ENCODE measurements at places on chromosomes 7 and 10.

DNA sequence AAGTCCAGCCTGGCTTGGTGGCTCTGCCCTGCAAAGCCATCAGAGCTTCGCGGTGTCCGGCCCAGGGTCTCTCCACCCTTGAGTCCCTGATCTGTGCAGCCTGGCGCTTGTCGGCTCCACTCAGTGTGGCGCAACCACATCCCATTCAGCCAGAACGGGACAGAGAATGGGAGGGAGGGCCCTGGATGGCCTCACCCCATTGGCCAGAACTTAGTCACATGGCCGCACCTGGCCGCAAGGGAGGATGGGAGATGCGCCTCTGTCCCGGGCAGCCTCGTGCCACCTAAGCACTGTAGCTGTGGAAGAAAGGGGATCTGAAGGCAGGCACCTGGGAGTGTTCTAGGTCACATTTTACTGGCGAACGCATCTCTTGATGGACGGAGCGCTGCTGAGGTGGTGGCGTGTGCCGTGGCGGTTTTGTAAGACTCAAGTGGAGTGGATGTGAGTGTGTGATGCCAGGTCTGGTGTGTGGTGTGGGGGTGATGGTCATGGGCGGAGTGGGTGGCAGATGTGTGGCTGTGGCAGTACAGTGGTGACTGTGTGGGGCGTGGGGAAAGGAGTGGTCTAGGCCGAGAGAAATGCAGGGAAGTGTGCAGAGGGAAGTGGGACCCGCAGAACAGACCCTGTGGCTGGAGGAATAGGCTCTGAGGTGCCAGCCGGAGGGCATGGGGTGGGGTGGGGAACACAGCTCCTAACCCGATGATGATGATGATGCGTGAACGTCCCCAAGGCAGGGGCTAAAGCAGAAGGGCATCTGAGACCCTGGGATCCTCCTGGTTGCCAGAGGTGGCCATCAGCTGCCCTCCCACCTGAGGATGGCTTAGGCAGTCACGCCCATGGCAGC, 19.0 kb downstream of the CLEC2L start:
- no peak for DNase-seq

DNA sequence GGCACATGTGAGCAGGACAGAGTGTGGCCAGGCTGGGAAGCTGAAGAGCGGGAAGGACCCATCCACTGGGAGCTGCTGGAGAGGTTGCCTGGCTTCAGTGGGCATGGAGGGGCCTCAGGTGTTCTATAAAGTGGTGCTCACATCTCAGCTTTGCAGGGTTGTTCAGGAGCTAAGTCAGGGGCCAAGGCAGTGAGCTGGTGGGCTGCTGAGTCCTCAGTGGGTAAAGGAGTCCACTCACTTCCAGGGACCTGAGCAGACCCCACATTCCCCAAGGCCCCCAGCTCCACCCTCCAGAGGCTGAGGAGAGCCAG, 28.8 kb upstream of the C10orf53 start:
- no peak for DNase-seq

DNA sequence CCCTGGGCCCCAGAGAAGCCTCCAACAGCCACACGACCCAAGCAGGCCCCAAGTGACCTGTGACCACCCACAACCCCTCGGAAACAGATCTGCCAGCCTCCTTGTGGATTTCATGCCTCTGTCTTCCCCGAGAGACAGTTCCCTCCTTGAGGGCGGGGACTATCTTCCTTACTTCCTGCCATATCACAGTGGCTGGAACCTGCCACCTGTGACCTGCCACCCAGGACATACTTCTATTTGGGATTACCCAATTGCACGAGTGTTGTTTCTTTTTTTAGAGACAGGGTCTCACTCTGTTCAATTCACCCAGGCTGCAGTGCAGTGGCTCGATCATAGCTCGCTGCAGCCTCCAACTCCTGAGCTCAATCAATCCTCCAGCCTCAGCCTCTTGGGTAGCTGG, 25.9 kb downstream of the TNRC18 start:
- DNase-seq, result no peak

DNA sequence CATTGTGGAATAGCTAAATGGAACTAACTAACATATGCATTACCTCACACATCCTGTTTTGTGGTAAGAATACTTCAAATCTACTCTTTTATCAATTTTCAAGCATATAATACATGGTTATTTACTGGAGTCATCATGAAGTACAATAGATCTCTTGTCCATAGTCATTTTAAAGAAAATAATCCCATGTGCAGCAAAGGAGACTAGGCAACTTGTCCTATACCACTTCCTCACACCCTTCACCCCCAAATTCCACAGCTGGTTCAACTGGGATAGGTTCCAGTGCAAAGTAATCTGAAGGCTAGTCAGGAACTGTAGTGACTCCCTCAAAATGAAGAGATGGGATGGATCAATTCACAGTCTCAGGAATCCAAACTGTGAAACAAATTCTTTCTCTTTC, 176.1 kb downstream of the SGMS1 start:
- no peak for DNase-seq

GRCh38 chr10:77837248-77837924, 89.2 kb downstream of the DLG5 start:
- no peak for DNase-seq

- no peak for DNase-seq
These were observed 60.3 kb downstream of the ATOH7 start for GRCh38 chr10:68171539-68172080.

GRCh38 chr7:44967571-44968446, 11.0 kb downstream of the MYO1G start:
- DNase-seq, result no peak

DNA sequence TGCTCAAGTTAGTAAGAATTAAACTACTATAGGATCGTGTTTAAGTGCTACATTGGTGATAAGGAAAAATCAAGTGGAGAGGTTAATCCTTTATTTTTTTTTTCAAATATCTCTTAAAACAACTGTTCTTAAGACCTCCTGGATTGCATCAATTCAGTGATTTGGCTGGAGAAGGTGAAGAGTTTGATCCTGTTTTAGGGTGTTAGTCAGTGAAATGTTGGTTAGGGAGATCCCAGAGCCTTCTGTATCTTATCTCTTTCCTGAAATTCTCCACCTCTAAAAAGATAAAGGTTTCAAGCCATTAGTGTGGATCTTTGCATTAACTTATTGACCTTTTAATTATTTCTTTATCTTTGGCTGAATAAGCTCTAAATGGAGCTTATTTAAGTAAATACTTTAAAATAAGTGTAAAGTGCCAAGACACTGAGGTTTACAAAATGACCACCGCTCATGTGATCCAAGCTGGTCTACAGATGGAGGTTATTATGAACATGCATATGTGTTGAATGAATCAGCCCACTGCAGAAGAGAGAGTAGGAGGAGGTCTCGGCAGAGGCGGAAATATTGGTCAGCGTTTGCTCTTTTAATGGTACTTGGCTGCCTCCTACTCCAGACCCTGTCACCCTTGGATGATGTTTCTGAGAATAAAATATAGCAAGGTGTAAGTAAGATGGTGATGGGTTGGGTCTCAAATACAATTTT, 51.8 kb upstream of the BMPER start:
- DNase-seq, result no peak

DNA sequence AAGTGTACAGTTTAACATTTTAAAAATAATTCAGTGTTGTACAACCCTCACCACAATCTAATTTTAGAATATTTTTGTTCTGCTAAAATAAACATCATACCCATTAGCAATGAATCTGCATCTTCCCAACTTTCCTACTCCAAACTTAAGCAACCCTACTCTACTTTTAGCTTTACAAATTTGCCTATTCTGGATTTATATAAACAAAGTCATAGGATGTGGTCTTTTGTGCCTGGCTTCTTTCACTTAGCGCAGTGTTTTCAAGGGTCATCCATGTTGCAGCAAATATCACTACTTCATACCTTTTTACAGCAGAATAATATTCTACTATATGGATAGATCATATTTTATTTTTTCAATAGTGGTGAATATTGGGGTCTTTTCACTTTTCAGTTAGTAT, 18.9 kb downstream of the CALML3 start:
- DNase-seq, result no peak

DNA sequence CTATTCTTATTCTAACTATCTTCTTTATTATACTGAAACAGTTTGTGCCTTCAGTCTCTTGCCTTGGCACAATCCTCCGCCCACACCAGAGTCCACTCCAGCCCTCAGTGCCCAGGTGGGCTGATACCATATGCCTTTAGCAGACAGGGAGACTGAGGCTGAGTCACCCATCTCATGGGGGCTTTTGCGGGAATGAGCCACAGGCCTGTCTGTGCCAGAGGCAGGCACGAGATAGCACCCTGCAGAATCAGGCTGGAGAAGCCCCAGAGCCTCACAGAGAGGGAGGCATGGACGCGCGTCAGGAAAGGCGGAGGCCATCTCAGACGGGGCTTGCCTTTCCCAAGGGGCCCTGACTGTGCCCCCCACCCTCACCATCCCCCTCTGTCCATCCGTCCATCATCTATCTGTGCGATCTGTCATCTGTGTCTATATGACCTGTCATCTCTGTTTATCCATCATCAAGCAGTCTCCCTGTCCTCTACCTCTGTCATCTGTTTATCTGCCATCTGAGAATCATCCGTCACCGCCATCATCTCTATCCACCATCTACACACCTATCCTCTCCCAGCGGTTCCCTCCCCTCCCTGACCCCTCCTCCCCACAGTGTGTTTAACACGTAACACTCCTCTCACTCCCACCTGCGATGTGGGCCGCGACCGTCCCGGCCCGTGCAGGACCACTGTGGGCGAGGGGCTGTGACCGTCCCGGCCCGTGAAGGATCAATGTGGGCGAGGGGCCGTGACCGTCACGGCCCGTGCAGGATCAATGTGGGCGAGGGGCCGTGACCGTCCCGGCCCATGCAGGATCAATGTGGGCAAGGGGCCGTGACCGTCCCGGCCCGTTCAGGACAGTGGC, 7.3 kb upstream of the ADAP1 start:
- DNase-seq, result no peak

DNA sequence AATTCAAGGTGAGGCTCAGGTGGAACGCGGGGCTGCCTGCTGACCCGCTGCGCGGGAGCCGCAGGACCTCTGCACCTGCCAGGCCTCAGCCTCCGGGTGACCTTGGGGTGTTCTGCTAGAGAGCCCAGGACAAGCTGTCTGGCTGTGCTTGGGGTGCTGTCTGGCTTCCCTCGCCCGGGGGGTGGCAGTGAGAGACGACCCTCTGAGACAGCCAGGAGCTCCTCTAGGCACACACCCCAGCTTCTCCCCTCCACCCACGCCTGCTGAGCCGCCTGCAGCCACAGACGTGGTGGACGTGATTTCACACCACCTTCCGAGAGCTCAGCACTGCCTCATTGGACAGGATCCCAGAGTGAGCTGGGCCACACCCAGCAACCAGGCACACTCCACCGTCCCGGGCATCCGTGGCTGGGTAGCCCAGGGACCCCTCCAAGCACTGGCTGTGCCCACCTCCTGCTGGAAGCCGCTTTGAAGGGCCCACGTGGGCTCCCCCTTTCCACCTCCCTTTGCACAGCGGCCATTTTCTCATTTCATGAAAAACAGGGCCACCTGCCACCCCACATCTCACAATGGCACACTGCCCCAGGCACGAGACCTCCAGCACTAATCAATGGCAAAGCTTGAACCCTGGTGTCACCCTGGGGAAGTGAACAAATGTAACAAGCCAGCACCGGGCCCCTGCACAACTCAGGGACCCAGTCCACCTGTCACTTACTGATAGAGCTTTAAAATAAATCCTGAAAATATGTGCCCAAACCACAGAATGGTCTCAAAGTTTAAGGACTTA, 35.0 kb downstream of the ZFAND2A start:
- DNase-seq, result no peak

DNA sequence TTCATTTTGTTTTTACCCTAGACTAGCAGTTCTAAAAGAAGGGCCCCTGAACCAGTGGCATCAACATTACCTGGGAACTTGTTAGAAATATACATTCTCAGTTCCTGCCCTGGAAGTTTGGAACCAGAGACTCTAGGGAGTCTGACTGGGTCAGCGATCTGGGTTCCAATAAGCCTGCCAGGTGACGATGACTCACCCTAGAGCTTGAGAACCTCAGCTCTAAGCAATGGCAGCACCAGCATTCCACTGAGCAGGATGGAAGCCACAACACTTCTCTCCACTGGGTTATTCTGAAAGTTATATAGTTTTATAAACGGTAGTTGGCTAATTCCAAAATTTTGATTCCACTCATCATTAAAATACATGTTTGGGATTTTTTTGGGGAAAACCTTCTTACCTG, 97.0 kb upstream of the AMPH start:
- no peak for DNase-seq

DNA sequence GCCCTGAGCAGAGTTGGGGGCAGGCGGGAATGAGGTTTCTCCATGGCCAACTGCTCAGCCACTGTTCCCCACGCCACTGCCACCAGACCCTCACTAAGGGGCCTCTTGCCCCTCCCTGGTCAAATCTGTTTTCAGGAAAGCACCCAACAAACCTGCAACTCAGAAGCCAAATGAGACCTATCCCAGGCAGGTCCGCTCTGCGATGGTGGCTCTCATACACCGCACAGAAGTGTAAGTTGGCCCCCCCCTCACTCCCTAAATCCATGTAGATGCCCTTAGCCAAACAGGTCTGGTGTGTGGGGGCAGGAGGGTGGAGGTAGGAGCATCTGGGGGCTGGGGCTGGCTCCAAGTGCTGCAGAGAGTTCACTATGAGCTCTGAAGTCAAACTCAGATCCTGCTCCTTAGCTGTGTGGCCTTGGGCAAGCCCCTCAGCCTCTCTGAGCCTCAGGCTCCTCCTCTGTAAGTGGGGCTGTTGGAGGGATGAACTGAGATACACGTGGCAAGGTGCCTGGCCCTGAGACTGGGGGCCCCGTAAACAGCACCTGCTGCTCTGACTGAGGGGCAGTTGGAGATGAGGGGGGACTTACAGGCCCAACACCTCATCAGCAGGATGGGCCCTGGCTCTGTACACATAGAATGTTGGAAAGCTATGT, 1.1 kb downstream of the MMRN2 start:
- no peak for DNase-seq

- DNase-seq, result no peak
These were observed 24.2 kb upstream of the SMIM30 start for GRCh38 chr7:113142385-113143119.

DNA sequence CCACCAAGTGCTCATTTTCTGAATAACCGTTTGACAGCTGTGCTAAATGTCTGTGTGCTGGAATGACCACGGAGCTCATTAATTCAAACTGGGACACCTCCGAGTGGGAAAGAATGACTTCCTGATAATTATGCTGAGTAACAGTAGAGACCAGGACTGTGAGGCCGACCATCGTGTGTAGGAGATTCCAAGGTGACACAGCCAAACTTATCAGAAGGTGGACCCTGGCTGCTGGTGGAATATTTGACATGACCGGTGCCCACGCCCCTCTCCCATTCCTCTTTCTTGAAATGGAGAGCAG, 400.0 kb downstream of the PTPRN2 start:
- DNase-seq, result no peak

GRCh38 chr10:1736972-1737221, 428 bp downstream of the ADARB2 start:
- DNase-seq, result no peak

GRCh38 chr10:112217386-112218035, 33.9 kb upstream of the GPAM start:
- DNase-seq, result no peak

- no peak for DNase-seq
These were observed 11.2 kb downstream of the GATA3 start for GRCh38 chr10:8065651-8066050.

- DNase-seq, result no peak
These were observed 41.7 kb downstream of the HTRA1 start for GRCh38 chr10:122503012-122503411.
